SJCRH30 (cell line): ENCODE measurements at places on chromosomes 12 and 14.

GRCh38 chr14:47149326-47149725 is 497.7 kb upstream of the RPL10L start:
- DNase-seq = no peak
- H3K27me3 ChIP-seq = no peaks in the 10 kb centered on the region
- no peak overlapping the region for H3K27ac ChIP-seq
- H3K36me3 ChIP-seq = no peaks in the 10 kb centered on the region
- H3K4me3 ChIP-seq = no peak overlapping the region
- H3K4me1 ChIP-seq = no peaks in the 10 kb centered on the region

GRCh38 chr12:55925371-55925770 is 2.3 kb downstream of the PYM1 start:
- H3K4me1 ChIP-seq = no peaks in the 10 kb centered on the region
- no peak for DNase-seq
- no peaks in the 10 kb centered on the region for H3K27me3 ChIP-seq
- no peak overlapping the region for H3K27ac ChIP-seq
- 0 out of 2 replicates have a peak, but pooled peaks cover 4% of the 10 kb centered on the region for H3K36me3 ChIP-seq

- DNase-seq = no peak
- H3K4me3 ChIP-seq = no peak overlapping the region
Measured at GRCh38 chr12:125538401-125539199, 473.4 kb downstream of the AACS start.

- H3K27ac ChIP-seq = no peak overlapping the region
- no peaks in the 10 kb centered on the region for H3K4me1 ChIP-seq
- DNase-seq = no peak
- no peaks in the 10 kb centered on the region for H3K27me3 ChIP-seq
Measured at GRCh38 chr12:76766161-76766560, 2.2 kb downstream of the ZDHHC17 start.
